ENCODE measurements at places on chromosomes 6 and 20.

GRCh38 chr6:138651491-138651890, 122.1 kb upstream of the CCDC28A start:
- DNase-seq: no peak

- no peak for DNase-seq
Measured at GRCh38 chr20:33676121-33676520, 1.9 kb upstream of the NECAB3 start.

DNA sequence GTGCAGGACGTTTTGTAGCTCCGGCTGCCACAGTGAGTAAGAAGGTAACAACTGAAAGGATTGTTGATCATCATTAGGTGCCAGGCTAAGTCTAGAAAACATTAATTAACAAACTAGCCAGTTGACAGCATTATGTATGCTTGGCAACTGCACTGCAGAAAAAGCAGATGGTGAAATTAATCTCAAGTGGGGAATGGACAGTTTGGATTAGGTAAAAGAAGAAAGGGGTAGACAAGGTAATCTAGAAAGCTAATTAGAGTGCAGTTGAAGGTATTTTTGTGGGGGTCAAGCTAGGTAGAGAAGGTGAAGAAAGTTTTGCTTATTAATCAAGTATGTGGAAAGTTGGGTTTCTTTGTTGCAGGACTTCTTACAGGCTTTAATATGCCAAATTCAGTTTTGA, 69.7 kb upstream of the HINT3 start:
- DNase-seq: no peak

GRCh38 chr6:49513153-49513989, 13.6 kb downstream of the GLYATL3 start:
- peak; percentile 52 for DNase-seq

GRCh38 chr20:18279242-18279641, 9.1 kb upstream of the ZNF133 start:
- no peak for DNase-seq

DNA sequence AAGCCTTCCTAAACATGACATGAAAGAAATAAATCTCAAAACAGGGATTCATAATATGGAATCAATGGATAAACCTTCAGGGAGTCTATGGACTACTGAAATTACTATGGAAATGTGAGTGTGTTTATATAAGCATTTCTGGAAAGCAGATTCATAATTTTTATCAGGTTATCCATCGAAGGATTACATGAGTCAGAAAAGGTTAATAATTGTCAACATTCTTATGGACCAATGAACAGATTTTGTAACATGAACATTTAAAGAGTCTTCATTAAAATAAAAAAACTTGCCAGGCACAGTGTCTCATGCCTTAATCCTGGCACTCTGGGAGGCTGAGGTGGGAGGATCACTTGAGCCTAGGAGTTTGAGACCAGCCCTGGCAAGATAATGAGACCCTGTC, 84.8 kb downstream of the AHI1 start:
- DNase-seq: peak; percentile 10

GRCh38 chr6:7201444-7201731, 93.6 kb downstream of the RREB1 start:
- DNase-seq: no peak

- DNase-seq: no peak
Measured at GRCh38 chr20:31597481-31597855, 7.6 kb upstream of the ID1 start.

- DNase-seq: no peak
Measured at GRCh38 chr20:17430125-17430950, 100.8 kb downstream of the BFSP1 start.

GRCh38 chr20:16115911-16116552, 457.2 kb downstream of the KIF16B start:
- peak; percentile 12 for DNase-seq

GRCh38 chr6:113190170-113190569, 667.0 kb upstream of the MARCKS start:
- DNase-seq: no peak

GRCh38 chr6:101876431-101876830, 482.9 kb downstream of the GRIK2 start:
- no peak for DNase-seq

- no peak for DNase-seq
Measured at GRCh38 chr6:35300848-35301247, 3.2 kb downstream of the DEF6 start.

DNA sequence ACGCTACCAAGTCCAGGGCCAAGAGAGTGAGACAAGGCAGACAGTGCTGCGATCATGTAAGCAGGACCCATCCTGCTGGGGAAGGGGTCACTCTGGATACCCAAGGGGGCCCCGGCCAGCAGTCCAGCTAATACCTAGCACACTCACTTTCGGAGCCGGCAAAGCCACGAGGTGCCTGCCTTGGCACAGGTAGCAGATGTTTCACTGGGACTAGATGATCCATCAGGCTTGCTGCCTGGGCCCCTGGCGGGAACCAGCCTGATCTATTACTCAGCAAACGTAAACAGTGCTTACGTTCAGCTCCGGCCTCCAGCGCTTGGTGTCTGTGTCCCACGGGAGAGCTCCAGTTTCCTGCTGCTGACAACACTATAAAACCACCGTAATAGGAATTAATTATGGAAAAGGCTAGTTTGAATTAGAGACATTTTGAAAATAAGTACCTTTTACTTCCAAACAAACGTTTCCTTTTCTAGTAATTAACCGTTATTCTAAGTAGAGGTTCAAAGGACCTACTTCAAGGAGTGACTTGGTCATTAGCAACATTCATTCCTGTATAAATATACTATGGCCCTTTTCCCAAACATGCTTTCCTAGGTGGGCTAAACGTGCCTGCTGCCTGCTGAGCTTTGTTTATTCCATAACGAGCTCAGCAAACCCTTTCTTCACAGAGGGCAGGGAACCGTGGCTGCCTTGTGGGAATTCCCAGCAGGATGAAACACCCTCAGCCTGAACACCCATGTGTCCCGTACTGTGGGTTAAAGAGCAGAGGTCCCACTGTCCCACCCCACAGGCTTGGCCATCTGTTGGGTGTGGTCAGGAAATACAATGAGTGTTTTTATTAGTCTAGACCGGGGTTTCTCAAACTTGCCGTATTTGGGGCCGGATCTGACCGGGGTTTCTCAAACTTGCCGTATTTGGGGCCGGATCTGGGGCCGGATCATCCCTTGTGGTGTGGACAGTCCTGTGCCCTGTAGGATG, 18.4 kb downstream of the SLC22A23 start:
- peak; percentile 82 for DNase-seq

DNA sequence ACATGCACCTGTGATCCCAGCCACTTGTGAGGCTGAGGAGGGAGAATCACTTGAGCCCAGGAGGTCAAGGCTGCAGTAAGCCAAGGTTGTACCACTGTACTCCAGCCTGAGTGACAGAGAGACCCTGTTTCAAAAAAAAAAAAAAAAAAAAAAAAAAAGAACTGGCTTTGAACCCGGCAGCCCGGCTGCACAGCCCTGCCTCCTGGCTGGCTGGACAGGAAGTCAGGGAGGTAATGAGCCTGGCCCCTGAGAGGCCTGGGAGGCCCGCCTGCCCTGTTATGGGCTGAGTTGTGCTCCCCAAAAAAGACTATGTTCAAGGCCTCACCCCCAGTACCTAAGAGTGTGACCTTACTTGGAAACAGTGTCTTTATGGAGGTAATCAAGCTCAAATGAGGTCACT, 65.6 kb downstream of the ABHD12 start:
- DNase-seq: no peak

- no peak for DNase-seq
Measured at GRCh38 chr6:142240179-142240578, 61.6 kb upstream of the ADGRG6 start.

DNA sequence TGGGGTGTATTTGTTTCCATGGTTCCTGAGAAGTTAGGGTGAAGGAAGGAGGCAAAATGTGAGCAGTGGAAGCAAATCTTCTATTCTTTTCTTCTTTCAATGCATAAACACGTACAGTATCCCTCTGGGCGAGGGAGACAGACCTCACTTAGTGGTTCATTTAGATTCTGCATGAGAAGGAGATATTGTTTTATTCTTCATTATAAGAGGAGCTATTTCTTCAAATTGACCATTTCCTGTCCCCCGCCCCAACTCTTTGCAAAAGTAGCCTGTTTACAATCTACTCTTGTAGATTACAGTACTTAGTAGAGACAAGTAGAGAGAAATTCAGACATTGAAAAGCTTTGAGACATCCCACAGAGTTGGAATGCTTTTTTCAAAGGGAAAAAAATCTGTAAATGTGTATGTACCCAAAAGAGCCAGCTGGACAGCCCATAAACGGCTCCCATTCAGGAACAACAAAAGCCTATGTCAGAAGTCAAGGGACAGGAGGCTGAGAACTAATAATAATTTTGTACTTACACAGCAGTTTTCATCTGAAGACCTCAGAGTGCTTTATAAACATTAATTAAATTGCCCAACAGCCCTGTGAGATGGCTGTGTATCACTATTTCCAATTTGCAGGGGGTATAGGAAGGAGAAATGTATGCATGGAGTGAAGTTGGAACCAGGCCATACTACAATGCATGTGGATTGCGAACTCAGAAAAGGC, 23.9 kb downstream of the CD83 start:
- no peak for DNase-seq

- DNase-seq: no peak
Measured at GRCh38 chr6:22435151-22435550, 134.2 kb upstream of the HDGFL1 start.

- no peak for DNase-seq
Measured at GRCh38 chr6:5128351-5128750, 43.2 kb downstream of the PPP1R3G start.

GRCh38 chr6:52741872-52742271, 21.4 kb downstream of the GSTA2 start:
- DNase-seq: no peak

- DNase-seq: peak; percentile 7
Measured at GRCh38 chr20:7161690-7162089, 394.2 kb downstream of the BMP2 start.

- DNase-seq: no peak
Measured at GRCh38 chr6:18263418-18264218, 712 bp downstream of the DEK start.

- no peak for DNase-seq
Measured at GRCh38 chr20:32165836-32166545, 41.6 kb downstream of the PLAGL2 start.
